EL (cell line): ENCODE measurements at places on chromosomes 5 and 9.

GRCh38 chr5:132850066-132850465, 16.2 kb downstream of the GDF9 start:
- peak; percentile 47 for DNase-seq

DNA sequence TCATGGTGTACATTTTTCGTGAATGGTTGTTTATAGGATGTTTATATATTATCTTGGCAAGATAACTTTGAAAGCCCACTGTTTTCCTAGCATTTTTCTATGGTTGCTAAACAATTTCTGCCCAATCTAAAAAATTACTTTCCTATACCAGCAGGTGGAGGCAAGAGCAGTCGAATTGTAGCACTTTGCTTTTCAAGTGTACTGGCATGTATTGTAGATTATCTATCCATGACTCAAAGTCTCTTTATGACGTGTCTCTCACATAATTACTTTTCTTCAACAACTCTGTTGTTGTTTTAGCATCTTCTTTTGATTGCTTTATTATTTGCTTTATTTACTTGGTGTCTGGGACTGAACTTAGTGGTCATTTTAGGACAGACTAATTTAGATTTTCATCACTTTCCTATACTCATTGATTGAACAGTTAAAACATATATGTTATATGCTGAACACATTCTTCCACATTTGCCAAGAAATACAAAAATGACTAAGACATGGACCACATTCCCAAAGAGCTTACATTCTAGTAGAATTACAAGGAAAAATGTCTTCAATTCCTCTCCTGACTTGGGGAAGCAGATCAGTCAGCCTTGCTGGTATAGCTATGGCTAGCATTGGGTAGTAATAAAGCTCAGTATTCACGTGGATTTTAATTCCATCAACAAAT, 20.7 kb downstream of the NLN start:
- DNase-seq: peak; percentile 85

DNA sequence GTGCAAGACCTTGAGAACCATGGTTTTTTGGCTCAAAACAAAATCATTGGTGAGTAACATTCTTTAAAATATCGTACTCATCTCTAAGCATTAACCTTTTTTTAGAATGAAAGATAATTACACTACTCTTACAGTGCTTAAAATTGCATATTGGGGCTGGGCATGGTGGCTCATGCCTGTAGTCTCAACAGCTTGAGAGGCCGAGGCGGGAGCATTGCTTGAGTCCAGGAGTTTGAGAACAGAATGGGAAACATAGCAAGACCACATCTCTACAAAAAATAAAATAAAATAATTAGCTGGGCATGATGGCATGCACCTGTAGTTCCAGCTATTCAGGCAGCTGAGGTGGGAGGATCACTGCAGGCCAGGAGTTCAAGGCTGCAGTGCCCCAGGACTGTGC, 2.9 kb upstream of the RECK start:
- DNase-seq: no peak

DNA sequence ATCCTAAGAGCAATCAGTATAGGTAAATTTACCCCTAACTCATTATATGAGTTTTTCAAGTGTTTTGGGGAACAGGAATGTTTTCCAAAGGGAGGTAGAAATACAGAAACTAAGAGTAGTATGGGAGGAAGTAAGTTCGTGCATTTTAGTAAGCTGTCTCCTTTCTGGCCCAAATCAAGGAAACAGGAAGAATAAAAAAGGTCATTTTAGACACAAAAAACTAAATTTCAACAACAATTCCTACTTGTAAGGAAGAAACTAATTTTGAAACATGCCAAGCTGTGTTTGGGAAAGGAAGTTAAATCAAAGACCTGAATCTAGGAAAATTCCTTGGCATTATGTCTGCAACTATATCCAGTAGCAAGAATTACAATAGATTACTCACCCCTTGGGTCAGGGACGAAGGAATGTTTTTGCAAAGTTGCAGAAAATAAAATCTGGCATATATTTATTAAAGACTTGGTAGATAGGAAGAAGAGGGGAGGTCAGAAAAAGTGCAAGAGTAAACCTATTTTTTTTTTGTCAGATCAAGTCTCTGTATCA, 6.5 kb upstream of the RPS6 start:
- no peak for DNase-seq

DNA sequence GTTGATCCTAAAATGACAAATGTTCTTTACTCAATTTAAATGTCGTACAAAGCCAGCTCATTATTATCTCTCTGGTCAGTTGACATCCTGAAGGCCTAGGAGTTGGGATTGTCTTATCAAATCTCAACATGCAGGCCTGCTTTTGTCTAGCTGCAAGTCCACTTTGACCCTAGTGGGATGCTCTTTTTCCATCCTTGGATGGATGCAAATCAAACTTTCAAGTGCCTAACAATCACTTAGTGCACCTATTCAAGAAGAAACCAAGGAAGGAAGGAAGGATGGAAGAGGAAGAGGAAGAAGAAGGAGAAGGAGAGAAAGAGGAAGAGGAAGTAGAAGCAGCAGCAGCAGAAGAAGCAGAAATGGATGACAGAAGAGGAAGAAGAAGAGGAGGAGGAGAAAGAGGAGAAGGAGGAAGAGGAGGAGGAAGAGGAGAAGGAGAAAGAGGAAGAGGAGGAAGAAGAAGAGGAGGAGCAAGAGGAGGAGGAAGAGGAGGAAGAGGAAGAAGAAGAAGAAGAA, 109.6 kb downstream of the PIK3R1 start:
- no peak for DNase-seq

DNA sequence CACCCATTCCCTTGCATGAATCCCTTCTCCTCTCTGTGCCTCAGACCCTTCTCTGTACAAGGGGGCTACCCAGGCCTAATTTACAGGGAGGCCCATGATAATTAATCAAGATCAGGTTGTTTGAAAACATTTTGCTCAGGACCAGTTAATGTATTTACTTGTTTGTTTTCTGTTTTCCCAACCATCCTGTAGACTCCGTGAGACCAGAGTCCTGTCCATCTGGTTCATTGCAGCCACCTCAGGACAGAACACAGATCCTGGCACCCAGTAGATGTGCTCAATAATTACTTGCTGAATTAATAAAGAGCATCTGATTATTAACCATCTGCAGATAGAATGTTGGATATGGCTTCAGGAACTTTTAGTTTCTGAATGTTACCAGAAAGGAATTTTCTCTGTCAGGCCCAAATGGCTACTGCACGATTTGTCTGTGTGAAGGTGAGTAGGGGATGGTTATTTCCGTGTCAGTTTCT, 27.3 kb downstream of the FOXI1 start:
- no peak for DNase-seq

DNA sequence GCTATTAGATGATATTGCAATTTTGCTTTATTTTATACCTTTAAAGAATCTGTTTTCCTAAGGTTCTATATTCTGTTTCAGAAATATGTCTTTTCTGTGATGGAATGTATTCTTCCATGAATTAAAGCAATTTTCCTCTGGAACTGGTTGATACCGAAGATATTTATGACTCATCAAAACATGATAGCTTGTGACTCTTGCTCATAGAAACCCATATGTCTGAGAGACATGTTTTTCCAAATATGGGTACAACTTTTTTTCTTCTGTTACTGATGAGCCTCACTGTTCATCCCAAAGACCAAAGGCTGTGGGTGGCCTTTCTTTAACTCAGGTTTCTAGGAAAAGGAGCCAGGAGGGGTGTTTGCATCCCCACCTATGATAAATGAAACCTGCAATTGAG, 126.1 kb upstream of the PAPPA start:
- peak; percentile 84 for DNase-seq

- no peak for DNase-seq
These were observed 26.1 kb downstream of the PAEP start for GRCh38 chr9:135587658-135588057.

GRCh38 chr9:118643118-118643517, 726.1 kb downstream of the BRINP1 start:
- peak; percentile 86 for DNase-seq

GRCh38 chr5:44294516-44294915, 94.7 kb downstream of the FGF10 start:
- no peak for DNase-seq

GRCh38 chr5:151592855-151593408, 1.8 kb upstream of the FAT2 start:
- DNase-seq: peak; percentile 16

DNA sequence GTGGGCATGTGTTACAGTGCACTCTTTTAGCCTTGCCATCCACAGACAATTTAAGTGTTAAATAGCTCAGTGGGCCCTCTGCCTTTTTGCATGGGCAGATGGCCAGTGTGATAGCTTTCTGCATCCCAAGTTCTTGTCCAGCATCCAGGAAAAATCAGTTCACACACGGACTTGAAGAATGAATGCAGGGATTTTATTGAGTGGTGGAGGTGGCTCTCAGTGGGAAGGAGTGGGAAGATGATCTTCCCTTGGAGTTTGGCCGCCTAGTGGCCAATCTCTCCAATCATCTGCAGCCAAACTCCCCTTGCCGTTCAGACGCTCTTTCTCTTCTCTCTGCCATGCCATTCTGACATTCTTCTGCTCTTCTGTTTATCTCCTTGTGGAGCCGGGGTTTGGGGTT, 322.4 kb upstream of the GRAMD2B start:
- no peak for DNase-seq

- no peak for DNase-seq
These were observed 111.0 kb upstream of the NFIB start for GRCh38 chr9:14424983-14425382.
